Midbrain (tissue), 1 donor: ENCODE measurements at places on chromosomes 5 and 9.
A peak's percentile ranks its signal among the peaks of the same experiment; 100 is the strongest.

- peak; percentile 4 for DNase-seq
Measured at GRCh38 chr5:135660826-135661575, 82.2 kb upstream of the CXCL14 start.

DNA sequence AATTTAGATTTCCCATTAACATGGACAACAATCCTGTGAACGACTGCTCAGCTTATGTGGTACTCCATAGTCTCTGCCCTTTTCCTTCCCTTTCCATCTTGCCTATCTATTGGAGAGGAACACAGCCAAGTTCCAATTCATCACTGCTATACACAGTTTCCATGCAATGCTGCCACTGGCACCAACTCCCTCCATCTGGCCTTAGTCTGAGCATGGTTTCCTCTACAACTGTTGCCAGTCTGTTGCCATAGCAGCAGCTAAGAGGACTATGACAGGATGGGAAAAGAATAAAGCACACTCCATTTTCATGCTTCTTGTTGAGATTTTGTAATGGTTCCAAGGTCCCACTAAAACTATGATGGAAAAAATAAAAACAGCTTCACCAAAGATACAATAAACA lies 189.0 kb downstream of the HCN1 start:
- peak; percentile 7 for DNase-seq

DNA sequence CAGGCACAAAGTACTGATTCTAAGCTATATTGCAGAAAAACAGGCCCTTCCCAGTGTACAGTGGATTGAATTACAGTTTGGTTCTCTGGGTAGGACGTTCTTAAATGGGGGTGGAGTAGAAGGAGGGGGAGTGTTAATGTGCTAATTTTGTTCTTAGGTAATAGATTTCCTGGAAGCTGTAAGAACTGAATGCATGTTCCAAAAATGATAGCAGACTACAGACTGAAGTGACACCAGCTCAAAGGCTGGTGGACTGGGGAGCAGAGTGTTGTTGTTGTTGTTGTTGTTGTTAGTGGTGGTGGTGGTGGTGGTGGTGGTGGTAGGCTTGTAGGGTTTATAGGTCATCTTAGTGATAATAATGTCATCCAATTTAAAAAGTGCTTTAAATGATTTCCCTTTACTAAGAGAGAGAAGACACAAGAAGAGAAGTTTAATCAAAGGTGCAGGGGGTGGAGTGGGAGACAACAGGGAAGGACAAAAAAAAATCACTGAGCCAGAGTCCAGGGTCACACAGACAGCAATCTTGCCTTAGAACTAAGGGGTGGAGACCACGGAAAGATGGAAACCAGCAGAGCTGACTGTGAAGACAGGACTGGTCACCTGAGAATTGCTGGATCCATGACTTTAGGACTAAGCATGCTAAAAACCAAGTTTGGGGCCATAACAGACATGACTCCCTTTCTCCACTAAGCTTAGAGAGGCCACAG lies 27.0 kb downstream of the TTLL11 start:
- no peak for DNase-seq

DNA sequence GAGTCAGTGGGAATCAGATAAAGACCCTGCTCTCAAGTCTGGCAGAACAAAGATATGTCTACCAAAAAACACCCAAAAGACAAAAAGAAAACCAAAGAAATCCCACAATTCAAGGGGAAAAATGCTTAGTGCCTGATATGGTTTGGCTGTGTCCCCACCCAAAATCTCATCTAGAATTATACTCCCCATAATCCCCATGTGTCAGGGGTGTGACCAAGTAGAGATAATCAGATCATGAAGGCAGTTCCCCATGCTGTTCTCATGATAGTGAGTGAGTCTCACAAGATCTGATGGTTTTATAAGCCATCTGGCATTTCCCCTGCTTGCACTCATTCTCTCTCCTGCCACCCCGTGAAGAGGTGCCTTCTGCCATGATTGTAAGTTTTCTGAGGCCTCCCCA lies 13.4 kb downstream of the FBXO10 start:
- DNase-seq, result no peak

DNA sequence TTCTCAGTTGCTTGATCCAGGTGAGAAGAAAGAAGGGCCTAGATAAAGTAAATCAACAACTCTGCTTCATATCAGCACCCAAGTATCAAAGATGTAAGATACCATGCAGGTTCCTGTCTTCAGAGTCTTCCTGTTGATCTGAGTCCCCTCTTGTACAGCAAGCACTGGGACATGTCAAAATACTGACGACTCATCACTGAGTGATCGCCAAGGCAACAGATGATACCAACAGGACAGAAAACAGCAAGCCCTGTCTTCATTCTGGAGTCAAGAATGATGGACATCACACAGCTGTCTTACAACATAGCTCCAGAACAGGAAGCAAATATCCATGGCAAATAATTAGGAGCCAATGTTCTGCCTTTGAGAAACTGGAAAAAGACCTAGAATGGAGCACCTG lies 83.7 kb downstream of the TARS1 start:
- DNase-seq, result no peak

- DNase-seq, result no peak
Measured at GRCh38 chr5:66142417-66142816, 1.7 kb upstream of the SREK1 start.

DNA sequence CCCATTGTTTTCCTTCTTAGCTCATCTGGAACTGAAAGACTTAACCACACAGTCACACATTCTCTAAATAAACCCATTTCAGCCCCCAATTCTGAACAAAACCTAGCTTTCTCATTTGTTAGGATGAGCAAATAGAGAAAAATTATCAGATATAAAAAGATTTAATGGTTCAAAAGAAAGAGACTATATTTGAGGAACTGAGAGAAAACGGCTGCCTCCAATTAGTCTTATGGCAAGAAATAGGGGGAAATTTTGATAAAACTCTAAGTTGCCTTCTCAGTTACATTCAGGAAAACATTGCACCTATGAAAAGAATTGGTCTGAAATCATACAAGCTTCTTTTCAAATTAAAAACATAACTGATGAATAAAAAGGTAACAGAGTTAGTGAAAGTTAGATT lies 63.7 kb upstream of the ALDH1B1 start:
- no peak for DNase-seq

GRCh38 chr5:42828671-42829070 lies 17.0 kb upstream of the SELENOP start:
- no peak for DNase-seq

DNA sequence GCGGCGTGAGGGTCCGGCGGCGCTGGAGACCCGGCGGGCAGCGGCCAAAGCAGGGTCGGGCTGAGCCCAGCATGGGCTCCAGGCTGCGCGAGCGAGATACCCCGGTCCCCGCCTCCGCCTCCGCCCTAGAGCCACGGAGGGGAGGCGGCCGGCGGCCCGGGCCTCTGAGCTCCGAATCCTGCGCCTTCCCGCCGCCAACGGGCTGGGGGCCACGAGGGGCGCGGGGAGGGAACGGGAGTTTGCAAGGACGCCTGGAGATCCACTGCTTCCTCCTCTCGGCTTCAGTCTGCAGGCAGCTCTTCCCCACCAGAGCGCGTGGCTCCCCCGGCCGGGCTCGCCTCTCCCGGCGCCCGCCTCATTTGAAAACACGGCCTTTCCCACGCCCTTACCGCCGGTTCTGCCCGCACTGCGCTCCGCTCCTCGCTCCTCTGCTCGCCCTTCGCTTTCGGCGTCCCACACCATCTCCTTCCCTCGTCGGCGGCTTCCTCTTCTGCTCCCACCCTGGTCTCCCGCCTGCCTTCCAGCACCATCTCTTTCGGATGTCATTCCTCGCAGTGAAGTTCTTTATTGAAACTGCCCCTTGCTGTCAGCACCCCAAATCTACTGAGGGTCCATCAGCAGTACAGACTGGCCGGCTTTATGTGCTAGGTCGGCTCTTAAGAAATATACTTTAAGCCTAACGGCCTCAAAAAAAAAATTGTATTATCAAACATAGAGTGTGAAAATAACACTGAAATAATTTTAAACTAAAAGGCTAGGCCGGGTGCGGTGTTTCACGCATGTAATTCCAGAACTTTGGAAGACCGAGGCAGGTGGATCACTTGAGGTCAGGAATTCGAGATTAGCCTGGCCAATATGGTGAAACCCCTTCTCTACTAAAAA lies 105.0 kb upstream of the FAM120A start:
- peak; percentile 37 for DNase-seq

DNA sequence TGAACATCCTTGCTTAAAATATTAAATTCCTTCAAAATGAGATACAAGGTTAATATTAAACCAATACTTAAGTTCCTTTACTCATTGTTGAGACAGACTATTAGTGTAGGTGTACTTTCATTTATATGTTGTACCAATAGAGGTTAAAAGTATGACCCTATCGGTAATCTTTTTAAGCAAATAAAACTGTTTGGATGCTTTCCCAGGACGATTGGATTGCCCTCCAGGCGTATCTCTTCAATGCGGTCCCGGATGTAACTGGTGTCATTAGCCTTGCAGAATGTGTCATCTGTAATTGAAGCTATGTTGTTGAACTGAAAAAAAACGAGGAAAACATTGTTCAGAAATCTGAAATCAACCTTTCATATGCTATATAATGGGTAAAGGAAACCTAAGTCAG lies 18.9 kb downstream of the OGN start:
- no peak for DNase-seq

GRCh38 chr5:1770443-1770802 lies 29.2 kb downstream of the MRPL36 start:
- no peak for DNase-seq

- DNase-seq, result no peak
Measured at GRCh38 chr5:174236070-174236469, 190.6 kb downstream of the NSG2 start.

DNA sequence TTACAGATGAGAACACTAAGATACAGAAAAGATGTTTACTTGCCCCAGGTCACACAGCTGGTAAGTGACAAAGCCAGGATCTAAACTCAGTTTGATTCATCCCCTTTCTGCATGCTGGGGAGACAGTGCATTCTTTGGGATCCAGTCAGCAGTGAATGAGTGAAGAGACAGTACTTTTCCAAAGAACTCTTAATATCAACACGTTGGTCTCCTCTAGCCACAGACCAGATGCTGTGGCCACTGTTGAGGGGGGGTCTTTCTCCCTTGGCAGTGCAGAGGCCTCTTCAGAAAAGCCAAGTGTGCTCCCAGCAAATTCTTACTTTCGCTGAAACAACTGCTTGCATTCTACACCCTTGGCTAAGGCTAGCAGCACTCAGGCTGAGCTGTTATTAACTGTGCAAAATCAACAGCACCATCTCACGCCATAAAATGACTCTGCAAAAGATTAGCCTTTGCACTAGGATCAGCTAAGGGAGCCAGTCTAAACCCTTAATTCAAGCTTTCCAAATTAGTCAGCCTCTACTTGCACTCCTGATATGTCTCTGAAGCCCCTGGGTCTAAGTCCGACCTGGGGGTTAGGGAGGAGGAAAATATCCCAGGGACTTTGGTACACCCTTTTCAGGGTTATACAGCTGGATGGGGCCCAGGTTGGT lies 4.8 kb upstream of the TMEM171 start:
- DNase-seq, result peak; percentile 5

DNA sequence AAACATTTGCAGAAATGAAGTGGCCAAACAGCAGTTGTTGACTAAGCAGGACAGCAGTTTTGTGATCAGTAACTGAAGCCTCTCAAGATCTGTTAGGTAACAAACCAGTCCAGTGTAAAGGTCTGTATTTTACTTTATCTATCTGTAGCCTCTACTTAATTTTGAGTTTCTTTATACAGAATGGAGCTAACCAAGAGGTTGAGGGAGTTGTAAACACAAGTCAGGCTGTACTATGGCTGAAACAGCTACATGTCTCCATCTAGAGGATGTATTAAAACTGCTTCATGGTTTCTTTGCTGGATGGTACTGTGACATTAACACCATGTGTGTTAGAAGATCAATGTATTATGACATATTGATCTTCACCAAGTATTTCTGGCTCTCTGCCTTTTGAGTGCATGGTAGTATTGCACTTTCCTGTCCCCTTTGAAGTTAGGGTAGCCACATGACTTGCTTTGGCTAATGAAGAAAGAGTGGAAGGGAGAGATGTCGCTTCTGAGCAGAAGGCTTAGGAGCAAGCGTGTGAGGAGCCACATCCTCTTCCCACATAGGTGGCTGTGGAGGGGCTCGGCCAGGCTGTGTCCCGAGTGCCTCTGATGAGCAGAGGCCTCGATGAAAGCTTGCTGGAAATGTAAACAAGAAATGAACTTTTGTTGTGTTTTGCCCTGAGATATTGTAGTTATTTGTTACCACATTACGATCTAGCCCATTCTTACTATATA lies 105.6 kb upstream of the PCA3 start:
- DNase-seq, result no peak

- no peak for DNase-seq
Measured at GRCh38 chr5:131659841-131660240, 24.8 kb upstream of the RAPGEF6 start.

DNA sequence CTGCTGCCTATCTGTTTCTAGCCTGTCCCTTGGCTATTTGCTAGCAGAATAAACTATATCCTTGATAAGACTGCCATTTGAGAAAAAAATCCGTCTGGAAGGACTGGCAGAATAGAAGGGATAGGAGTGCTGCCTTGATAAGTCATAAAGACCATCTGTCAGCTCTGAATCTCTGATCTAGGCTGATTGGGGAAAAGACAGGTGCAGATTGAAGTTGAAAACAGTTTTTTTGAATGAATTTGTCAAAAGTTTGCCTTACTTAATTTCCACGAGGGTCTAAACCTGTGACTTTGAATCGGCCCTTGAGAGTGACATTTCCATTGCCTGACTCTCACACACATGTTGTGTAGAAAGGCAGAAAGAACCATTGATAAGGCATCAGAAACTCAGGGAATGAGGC lies 218.6 kb downstream of the MAN2A1 start:
- no peak for DNase-seq

DNA sequence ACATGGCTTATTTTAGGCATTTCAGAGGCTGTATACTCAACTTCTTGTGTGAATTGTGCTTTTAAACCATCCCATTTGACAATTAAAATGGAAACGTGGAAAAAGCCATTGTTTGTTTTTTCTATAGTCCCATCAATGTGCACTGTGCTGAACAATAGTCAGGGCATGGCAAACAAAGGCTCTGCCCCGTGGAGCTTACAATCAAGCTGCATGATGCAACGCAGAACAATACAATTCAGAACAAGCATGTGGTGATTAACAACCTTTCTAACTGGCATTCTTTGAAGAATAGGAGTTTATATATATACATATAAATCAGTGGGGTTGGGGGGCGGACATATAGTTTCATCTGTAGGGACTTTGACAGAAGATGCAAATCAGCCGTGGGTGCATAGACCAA lies 2125.4 kb upstream of the WWC1 start:
- DNase-seq, result no peak
